CD4-positive, alpha-beta T cell treated with Interleukin-12 subunit alpha and Interleukin-12 subunit beta, for 1 hour (primary cell): ENCODE measurements at places on chromosomes 4 and X.
A peak's percentile ranks its signal among the peaks of the same experiment; 100 is the strongest.

DNA sequence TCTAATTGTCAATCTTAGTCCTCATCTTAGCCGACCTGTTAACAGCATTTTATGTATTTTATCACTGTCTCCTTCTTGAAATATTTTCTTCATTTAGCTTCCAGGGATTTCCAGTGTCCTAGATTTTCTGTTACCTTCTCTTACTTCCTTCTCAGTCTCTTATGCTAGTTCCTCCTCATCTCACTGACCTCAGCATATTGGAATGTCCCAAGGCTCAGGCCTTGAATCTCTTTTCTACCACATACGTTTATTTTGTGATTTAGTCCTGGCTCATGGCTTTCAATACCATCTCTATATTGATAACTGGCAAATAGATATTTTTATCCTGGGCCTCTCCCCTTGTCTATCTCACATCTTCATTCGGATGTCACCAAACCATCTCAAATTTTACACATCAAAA, 61.1 kb downstream of the IQCM start:
- DNase-seq = no peak

DNA sequence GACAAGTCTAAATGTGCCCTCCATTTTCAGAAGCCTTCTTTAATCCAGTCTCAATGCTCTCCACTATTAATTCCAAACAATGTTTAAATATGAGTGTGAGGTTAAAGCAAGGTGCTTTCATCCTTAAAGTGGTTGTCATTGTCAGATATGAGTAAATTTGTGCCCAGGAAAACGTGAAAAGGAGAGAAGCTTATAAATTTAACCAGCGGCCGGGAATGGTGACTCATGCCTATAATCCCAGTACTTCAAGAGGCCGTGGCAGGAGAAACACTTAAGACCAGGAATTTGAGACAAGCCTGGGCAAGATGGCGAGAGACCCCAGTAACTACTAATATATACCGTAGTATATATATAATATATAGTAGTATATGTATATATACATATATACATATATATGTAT, 270.0 kb downstream of the ARHGAP24 start:
- no peak for DNase-seq

DNA sequence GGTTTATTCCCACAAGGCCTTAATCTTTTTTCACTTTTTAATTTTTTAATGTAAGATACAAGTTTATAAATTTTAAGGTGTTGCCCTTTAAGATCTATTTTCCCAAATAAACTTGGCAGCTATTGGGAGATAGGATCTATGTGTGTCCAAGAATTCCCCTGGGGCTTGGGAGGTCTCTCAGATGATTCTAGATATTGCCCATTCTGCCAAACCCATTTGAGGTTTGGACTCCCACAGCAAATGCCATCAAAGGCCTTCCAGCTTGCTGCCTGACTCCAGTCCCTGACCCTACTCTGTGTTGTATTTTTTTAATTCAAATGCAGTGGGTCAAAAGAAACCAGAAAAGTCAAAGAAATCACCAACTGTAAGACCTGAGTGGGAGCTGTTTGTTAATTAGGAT, 120.0 kb upstream of the CHRDL1 start:
- DNase-seq = no peak

DNA sequence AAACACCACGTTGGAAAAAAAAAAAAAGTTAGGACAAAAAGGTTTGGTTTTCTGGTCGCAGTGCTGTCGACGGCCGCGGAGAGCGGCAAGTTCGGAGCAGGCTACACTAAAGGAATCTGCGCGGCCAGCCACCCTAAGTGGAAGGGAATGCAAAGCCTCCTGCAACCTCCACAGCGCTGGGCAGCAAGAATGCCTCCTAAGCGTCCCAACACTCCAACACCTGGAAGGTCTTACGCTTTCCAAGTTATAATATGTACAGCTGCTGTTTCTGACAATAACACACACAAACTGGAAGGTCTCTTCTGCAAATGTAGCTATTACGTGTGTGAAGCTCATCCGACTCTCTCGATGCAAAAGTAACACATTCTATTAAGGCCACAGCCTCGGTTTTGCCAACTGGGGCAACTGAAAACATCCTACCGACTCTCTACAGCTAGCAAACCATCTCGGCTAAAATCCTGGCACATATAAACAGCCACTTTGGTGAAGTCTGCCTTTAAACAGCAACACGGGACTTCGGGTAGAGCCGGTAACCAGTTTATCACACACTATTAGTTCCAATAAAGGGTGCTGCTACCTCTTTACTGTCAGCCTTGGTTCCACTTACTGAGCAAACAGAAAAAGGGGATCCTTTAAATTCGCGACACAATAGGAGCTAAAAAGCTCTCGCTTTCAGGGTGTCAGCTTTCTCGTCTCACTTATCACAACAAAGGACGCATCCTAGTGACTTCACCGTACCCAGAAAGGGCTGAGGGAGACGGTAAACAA, 895 bp downstream of the SMIM14 start:
- peak; percentile 31 for DNase-seq

DNA sequence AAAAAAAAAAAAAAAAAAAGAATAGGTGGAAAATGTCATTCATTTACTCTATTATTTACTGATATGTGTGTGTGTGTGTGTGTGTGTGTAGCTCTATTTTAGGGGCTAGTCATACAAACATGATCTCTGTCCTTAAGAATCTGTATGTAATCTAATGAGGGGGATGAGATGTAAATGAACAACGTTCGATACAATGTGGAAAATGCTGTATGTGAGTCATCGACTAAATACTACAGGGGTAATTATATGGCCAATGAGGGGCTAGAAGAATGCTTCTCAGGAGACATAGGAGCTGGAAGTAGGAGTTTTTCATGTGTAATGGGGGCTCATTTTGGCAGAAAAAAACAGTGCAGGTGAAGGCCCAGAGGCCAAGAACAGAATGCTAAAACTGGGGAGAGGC, 41.9 kb downstream of the LEF1 start:
- DNase-seq = no peak

GRCh38 chr4:23923840-23924239, 34.0 kb upstream of the PPARGC1A start:
- DNase-seq = no peak

DNA sequence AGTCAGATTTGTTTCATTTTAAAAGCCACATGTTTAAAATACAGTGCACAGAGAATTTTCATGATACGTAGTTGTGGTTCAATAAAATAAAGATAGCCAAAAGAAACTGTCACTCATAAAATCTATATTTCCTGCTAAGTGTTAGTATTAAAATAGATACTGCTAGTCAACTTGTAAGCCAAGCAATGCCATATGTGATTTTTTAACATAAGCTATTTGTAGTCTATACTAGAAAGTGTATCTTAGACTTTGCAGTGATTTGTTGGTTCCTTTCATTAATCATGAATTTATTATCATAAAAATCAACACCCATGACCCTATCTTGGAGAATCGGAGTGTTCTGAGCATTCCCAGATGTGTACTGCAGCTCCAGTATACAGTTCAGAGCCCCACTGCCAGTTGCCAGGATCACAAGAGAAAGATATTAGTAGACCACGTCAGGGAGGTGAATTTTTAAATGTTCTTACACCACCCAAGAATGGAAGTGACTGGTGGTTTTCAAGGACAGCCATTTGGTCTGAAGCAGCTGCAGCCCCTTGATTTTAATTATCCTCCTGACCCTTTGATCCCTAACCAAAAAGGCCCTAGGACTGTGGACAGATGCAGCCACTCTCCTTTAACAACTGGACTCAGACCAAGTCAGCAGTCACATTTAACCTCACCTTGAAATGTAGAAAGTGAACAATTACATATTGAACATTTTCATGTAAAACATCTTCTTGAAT, 163.1 kb downstream of the PALLD start:
- DNase-seq = no peak

DNA sequence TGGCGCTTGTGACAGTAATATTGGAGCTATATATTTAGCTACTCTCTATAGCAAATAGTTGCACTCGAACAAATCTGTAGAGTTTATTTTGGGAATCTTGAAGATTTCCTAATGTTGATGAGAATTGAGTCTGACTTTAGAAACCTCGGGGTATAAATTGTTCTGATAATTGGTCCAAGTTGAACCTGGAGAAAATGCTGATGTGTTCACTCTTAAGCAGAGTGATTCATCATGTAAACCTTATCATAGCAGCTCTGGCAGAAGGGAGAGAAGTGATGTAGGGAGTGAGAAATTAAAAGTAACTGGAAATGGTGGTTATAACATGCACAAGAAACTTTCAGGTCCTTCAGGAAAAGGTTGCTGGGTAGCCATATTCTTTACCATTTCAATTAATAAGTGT, 16.4 kb upstream of the SLC4A4 start:
- no peak for DNase-seq

DNA sequence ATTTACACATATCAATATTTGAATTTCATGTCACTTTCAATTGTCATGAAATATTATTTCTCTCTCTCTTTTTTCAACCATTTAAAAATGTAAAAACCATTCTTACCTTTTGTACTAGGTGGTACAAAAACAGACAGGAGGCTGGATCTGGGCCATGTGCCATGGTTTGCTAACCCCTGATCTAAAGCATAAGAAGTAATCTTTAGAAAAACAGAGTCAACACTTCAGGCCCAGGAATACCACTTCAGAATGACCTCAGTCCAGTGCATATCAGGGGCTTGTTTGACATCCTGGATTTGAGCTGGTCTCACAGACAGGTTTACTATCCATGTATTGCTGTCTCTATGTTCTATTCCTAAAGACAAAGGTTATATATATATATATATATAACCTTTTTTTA, 102.5 kb downstream of the DCHS2 start:
- no peak for DNase-seq

- no peak for DNase-seq
Observed at GRCh38 chrX:110462957-110463356, 104.3 kb downstream of the RTL9 start.

- DNase-seq = no peak
Observed at GRCh38 chrX:40331762-40332161, 234.0 kb upstream of the BCOR start.

DNA sequence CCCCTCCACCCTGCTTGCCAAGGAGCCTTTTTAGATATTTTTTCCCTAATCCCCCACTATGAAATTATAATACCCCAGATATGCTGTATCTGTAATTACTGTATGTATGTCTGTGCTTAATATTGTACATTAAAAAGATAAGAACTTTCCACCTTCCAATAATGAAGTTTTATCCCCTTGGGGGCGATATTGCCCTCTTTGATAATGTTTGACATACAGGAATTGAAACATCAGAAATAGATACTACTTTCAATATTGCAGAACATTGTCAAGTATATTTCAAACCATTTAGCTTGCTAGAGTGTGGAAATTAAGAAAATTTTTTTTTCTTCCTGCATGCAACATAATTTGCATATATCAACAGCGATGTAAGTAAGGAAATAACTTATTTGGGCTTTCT, 58.9 kb downstream of the NAF1 start:
- no peak for DNase-seq

GRCh38 chrX:118644378-118644777, 83.0 kb upstream of the IL13RA1 start:
- DNase-seq = no peak

- DNase-seq = no peak
Observed at GRCh38 chr4:10057023-10057395, 35.7 kb upstream of the SLC2A9 start.

DNA sequence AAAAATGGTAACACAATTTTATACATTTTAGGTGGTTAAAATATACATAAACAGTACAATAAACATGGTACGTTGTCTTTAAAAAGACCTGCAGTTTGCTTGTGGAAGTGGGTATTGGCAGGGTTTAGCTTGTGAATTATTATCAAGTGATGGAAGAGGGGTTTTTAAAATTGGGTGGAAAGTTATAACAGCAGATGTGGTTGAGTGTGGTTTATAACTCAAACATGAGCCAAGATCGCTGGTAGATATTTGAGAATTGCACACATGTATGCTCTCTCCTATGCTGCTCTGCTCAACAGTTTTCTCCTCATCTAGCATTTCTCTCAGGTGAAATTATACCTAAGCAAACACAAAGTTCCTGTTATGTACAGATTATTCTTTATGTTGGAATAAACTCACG, 14.0 kb downstream of the EPGN start:
- DNase-seq = no peak

GRCh38 chrX:130085551-130086446, 24.5 kb downstream of the ELF4 start:
- no peak for DNase-seq

GRCh38 chrX:55007656-55008055, 7.5 kb downstream of the APEX2 start:
- no peak for DNase-seq

DNA sequence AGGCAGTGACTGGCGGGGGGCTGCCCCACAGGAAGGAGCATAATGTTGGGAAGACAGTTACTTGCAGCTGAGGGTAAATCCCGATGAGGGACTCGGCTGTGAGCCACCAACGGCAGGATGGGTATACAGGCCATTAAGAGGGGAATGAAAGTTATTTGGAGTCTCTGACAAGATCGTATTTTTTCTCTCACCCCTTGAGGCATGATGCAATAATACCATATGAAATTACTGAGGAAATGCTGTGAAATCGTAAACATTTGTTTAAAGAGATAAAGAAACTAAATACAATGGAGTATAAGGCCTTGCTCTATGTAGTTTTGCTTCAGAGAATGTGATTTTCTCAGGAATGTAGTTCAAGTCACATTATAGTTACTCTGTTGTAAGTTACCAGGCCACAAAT, 12.7 kb downstream of the IL1RAPL1 start:
- no peak for DNase-seq
